Progenitor cell of endocrine pancreas (in vitro differentiated cells): ENCODE measurements at places on chromosomes 3 and 15. TPM values are rescaled to one million over a fixed set of nuclear protein-coding genes. Genes with fewer than 3 reads are reported as not detected.
A peak's percentile ranks its signal among the peaks of the same experiment; 100 is the strongest.

DNA sequence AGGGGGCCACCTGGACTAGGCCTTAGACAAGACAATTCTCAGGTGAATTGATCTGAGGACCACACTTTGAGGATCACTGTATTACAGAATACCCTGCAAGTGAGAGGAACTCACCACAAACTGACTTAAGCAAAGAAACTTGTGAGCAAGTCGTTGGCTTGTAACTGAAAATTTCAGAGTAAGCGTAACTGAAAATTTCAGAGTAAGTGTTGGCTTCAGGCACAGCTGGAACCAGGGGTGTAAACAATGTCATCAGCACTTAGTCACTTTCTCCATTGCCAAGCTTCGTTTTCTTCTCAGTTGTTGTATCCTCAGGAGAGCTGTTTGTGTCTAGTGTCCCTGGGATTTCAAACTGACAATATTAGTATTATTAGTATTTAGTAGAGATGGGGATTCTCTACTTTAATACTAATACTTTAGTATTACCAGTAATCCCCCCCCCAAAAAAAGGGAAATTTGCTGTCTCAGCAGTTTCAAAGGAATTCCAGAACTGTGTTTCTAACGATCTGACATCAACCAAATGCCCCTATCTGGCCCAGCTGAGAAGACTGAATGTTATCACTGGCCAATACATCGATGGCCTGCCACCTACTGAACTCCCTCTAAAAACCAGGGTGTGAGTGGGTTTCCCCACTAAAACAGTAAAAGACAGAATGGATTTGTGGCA is 474.4 kb downstream of the NTRK3 start:
- no peaks in the 10 kb centered on the region for H3K4me1 ChIP-seq
- H3K36me3 ChIP-seq = no peaks in the 10 kb centered on the region
- DNase-seq = no peak
- H3K27me3 ChIP-seq = peaks cover 2% of the 10 kb centered on the region

DNA sequence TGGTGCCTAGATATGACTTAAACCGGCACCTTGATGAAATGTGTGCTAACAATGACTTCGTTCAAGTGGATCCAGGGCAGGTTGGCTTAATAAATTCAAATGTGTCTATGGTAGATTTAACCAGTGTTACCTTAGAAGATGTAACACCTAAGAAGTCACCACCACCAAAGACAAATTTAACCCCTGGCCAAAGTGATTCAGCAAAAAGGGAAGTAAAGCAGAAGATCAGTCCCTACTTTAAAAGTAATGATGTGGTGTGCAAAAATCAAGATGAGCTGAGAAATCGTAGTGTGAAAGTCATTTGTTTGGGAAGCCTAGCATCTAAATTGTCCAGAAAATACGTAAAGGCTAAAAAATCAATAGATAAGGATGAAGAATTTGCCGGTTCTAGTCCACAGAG is 1.1 kb downstream of the FAN1 start:
- peak overlapping the region; percentile 92 for H3K4me3 ChIP-seq
- no peak for DNase-seq
- peaks cover 9% of the 10 kb centered on the region for H3K4me1 ChIP-seq
- peak overlapping the region; percentile 60 for H3K27ac ChIP-seq
- H3K36me3 ChIP-seq = peaks cover 4% of the 10 kb centered on the region
- H3K27me3 ChIP-seq = no peaks in the 10 kb centered on the region

- H3K27ac ChIP-seq = no peak overlapping the region
- no peak overlapping the region for H3K4me3 ChIP-seq
- no peaks in the 10 kb centered on the region for H3K36me3 ChIP-seq
- H3K27me3 ChIP-seq = no peaks in the 10 kb centered on the region
- DNase-seq = no peak
Measured at GRCh38 chr15:45919806-45920205, 285.0 kb downstream of the SQOR start.

GRCh38 chr3:127961963-127962362 is 46.9 kb downstream of the KBTBD12 start:
- DNase-seq = no peak
- H3K27me3 ChIP-seq = peaks cover 13% of the 10 kb centered on the region
- no peak overlapping the region for H3K4me3 ChIP-seq

DNA sequence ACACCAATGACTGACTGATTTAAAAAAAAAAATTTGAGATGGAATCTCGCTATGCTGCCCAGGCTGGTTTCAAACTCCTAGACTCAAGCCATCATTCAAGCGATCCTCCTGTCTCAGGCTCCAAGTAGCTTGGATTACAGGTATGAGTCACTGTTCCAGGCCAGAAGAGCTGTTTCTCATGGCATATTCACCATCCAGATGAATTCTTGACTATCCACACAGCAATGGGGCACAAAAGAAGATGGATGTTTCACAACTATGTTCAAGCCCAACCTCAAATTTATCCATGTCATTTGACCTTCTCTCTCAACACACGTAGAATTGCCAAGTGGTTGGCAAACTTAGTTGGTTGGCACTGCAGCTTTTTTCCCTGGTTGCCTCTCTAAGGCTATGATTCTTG is 40.6 kb downstream of the PRICKLE2 start:
- no peak for DNase-seq
- no peak overlapping the region for H3K4me3 ChIP-seq
- H3K4me1 ChIP-seq = peaks cover 11% of the 10 kb centered on the region
- no peaks in the 10 kb centered on the region for H3K27me3 ChIP-seq

DNA sequence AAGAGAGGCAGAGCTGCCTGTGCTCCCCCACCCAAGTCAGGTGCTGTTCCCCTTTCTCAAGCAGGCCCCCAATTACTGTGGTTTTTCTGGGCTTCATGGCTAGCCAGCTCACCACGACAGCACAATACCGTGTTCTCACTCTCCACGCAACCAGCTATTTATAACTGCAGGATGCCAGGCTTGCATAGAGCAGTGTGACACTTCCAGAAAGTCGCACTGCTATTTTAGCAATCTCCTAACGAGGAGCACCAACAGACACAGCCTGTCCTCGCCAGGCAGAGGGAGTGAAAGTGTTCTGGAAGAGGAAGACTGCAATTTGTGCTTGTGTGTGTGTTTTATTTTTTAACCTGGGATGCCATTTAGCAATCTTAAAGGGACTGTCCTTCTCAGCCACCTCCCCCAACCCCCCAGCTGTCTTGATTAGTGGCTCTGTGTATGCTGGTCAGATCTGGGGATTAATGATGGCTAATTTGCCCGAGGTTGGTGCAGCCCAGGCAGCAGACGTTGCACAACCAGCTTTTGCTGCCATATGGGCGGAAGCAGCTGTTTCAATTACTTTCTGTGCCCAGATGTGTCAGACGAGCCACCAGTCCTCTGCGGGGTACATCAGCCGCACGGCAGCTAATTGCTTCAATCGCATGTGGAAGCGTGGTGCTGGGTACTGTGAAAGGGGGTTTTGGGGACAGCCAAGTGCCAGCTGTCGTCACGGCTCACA is 268.0 kb upstream of the ARRDC4 start:
- no peak for DNase-seq
- peaks cover 50% of the 10 kb centered on the region for H3K27me3 ChIP-seq
- no peak overlapping the region for H3K27ac ChIP-seq
- peaks cover 5% of the 10 kb centered on the region for H3K4me1 ChIP-seq
- H3K4me3 ChIP-seq = no peak overlapping the region

GRCh38 chr3:31432897-31433678 is 99.6 kb upstream of the STT3B start:
- H3K27me3 ChIP-seq = no peaks in the 10 kb centered on the region
- no peak overlapping the region for H3K27ac ChIP-seq
- no peaks in the 10 kb centered on the region for H3K36me3 ChIP-seq
- no peak overlapping the region for H3K4me3 ChIP-seq

The AQR gene
- 43.3 and 44.9 TPM in 2 replicates for total RNA-seq

The OXSR1 gene
- total RNA-seq = 55.5 and 56.3 TPM in 2 replicates
